ENCODE measurements at places on chromosomes 12 and 14.

DNA sequence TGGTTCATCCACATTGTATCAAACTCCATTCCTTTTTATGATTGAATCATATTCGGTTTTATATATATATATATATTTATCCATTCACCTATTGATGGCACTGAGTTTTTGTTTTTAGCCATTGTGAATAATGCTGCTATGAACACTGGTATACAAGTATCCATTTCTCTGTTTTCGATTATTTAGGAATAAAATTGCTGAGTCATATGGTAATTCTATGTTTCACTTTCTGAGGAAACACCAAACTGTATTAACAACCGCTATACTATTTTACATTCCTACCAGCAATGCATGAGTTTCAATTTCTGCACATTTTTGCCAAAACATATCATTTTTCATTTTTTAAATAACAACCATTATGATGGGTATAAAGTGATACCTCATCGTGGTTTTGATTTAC lies 104.7 kb downstream of the C12orf42 start:
- DNase-seq, result no peak

GRCh38 chr12:1613860-1614259 lies 15.2 kb upstream of the WNT5B start:
- no peak for DNase-seq

DNA sequence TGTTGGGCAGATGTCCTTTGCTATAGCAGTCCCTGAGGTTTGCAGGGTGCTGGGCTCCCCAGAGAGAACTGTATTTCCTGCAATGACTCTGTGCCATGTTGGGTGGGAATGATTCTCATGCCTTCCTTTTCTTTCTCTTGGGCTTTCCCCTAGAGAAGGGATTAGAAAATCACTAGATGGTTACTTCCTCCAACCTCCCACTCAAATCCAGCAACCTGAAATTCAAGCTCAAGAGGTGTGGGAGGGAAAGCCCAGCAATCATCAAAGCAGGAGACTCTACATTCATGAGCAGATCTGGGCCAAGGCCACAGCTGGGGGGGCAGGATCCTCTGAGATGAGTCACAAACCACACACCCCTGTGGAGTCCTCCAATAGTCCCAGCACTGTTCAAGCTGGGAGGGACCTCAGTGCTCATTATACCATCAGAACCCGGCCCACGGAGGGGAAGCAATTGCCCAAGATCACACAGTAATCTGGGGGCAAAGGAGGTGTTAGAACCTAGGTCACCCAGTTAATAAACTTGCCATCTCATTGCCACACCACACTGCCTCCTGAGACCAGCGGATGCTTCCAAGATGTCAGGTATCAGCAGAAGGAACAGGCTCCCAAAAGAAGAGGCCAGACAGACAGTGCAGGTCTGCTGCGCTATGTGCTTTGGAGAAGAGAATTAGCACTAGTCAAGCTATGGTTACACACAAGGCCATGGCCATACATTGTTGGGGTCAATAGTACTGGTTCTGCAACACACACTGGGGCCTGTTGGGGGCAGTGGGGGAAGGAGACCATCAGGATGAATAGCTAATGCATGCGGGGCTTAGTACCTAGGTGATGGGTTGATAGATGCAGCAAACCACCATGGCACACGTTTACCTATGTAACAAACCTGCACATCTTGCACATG lies 65.7 kb downstream of the TTC9 start:
- DNase-seq, result no peak

DNA sequence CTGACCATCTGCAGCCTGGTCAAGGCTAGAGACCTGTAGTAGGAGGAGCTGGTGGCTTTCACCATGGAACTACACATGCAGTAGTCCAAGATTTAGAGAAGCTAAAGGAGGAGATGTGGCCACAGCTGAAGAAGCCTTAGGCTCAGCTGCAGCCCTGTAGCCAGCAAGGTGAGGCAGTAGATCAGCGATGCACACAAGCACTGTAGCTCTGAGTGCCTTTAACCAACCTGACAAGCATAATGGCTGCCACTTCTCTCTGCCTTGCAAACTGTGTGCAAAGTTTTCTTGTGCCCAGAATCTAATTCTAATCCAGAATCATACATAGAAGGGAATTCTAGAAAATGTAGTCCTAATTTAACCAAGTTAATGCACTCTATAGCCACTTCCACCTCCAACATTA lies 159.0 kb upstream of the ARID2 start:
- no peak for DNase-seq

DNA sequence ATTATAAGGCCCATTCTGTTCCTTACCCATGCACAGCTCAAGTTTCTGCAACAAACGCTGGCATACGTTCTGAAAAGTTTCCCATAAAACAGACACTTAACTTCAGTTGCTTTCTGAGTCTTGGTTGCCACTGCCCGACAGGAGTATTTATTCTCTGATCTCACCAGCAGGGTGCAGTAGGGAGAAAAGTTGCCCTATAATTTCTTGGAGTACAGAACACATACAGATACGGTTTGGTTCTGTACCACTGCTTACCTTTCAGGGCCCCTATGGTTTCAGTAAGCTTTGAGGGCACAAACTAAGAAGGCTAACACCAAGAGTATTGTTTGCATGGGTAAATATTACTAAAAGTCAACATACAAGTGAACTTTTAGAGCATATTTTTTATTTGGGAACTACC lies 77.9 kb downstream of the SPATA7 start:
- DNase-seq, result no peak

DNA sequence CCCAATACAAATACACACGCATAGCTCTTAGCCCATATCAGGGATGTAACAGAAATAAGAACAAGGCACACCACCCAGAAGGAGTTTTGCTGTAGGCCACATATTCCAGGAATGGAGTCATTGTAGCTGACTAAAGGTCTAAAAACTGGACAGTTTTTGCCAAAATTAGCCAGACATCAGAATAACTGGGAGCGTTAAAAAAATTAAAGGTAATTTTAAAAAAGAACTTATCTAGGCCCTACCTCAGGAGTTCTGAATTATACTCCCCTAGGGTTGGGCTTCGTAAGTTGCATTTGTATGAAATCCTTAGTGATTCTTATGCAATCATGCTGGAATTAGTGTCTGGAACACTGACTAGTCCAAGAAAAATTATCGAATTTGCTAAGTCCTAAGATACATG lies 987.7 kb downstream of the GALC start:
- no peak for DNase-seq

- DNase-seq, result no peak
Measured at GRCh38 chr14:91310606-91311283, 66.2 kb upstream of the GPR68 start.

- DNase-seq, result no peak
Measured at GRCh38 chr12:105287408-105287807, 43.1 kb upstream of the C12orf75 start.

- no peak for DNase-seq
Measured at GRCh38 chr14:76753541-76754198, 7.6 kb upstream of the VASH1 start.

DNA sequence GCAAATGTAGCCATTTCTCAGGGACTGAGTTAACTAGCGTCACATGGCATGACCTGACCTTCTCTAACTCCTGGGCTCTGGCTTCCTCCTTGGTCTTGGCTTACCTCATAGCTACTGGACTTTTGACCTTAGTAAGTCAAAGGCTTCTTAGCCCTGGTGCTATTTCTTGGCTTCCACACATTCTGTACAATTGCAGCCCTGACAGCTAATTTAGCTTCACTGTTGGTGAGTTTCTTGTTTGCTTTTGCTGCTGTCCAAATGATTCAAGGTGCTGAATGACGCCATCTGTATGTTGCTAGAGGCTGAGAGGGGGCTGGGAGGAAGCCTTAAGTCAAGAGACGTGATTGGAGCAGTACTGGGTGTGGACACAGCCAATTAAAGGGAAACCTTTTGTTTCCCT lies 202.7 kb downstream of the PRKD1 start:
- no peak for DNase-seq

DNA sequence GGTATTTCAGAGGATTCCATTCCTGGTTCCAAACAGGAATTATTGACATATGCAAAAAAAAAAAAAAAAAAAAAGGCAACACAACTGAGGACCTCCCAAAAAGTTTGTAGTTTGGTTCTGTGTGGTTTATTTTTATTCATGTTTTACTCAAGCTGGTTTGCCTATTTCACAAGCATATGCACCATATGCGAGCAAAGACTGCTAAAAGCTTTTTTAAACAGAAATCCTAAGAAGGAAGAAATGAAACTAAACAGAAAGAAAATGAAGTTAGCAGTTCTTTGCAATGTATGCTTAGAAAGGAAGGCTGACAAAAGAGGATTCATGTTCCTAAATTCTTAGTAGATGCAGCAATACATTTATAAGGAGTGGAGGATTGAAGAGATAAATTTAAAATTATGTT lies 487.6 kb upstream of the FLRT2 start:
- DNase-seq, result no peak

DNA sequence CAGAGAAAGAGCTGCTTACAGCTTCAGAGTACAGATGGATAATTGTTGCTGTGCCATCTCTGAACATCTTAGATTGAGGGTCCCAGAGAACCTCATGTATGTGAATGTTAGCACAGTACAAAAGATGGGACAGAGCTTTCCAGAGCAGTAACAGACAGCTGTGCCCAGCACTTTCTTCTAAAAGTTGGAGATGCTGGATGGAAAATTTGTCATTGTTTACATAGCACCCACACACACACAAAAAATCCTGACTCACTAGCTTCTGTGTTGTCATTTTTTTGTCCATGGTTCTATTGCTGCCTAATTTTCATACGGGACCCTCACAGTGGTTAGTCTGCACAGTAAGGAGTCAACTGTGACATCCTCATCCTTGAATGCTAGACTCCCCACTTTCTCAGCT lies 374.7 kb downstream of the DIO2 start:
- no peak for DNase-seq

DNA sequence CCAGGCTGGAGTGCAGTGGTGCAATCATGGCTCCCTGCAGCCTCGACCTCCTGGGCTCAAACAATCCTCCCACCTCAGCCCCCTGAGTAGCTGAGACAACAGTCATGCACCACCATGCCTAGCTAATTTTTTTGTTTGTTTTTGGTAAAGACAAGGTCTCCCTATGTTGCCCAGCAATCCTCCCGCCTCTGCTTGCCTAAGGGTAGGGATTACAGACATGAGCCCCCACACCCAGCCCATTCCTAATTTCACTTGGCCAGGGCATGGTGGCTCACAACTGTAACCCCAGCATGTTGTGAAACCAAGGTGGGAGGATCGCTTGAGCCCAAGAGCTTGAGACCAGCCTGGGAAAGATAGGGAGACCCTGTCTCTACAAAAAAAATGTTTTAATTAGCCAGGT lies 9.1 kb downstream of the DAD1 start:
- no peak for DNase-seq

GRCh38 chr14:63939006-63939270 lies 86.1 kb downstream of the SYNE2 start:
- no peak for DNase-seq

DNA sequence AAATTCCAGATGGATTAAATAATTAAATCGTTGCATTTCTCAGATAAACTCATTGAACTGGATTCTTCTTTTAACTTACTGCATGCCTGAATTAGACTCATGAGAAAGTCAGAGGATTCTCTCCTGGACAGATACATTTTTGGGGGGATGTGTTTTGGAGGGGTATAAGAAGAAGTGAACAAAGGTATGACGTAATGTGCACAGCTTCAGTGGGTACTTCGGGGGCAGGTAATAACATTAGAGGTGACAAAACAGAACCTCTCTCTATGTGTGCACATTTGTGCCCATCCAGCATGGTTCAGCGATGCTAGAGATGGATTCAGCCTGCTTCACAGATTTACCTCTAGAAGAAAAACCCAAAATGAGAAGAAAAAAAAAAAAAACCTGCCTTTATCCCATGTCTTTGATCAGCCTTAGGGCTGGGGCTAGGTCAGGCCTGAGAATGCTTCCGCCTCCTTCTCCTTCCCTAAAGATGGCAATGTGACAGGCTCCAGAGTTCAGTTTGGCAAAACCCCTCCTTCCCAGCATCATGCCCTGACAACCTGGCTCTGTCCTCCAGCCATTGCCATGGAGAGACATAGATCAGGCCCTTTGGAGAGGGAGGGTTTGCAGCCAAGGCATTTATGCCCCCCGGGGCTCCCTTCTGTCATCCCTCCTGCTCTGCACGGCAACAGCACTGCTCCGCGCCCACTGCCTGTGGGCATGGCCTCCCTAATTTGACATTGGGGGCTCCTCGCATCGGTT lies 166.7 kb downstream of the KCNA5 start:
- no peak for DNase-seq

DNA sequence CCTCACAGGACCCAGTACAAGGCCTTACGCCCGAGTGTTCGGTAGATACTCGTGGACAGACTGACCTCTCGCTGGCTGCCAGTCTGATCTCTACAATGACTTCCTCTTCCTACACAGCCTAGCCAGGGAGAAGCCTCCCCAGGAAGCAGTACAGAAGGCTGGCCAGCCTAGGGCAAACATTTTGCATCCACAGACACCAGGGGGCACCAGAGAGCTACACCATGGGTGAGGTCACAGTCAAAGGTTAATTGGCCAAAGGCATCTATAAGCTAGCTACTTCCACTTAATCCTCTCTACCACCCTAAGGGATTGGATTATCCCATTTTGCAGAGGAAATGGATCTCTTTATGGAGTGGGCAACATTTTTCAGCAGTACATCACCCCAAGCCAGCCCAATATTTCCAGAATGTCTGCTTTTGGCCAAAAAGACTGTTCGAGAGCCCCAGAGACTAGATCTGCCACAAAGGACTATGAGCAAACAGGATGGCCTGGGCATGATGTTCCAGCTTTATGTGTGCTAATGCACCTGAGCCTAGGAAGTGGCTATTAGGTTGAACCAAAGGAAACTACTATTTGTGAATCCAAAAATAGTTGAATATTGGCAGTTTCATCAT lies 14.6 kb upstream of the PNMA1 start:
- DNase-seq, result no peak

DNA sequence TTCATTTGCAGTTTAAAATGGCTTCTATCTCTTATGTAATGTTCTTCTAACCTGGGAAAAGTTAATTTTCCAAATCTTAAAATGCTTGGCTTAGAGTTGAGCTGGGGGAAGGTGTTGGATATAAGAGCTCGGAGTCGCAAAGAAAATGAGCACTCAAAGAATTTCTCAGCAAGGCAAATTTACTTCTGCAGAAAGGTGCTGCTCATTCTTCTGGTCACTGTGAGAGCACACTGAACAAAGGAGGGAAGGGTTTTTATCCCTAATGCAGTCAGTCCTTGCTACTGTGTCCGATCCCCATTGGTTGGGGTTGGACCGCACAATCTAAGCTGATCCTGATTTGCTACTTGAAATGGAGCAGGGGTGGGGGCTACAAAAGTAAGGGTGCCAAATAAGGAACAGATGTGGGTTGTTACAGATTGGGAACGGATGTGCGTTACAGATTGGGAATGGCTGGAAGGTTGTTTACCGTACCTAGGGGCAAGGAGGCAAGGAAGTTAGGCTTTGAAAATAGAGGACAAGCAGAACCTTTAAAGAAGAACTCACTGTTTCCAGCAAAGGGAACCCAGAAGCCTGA lies 19.4 kb downstream of the TXNRD1 start:
- no peak for DNase-seq

DNA sequence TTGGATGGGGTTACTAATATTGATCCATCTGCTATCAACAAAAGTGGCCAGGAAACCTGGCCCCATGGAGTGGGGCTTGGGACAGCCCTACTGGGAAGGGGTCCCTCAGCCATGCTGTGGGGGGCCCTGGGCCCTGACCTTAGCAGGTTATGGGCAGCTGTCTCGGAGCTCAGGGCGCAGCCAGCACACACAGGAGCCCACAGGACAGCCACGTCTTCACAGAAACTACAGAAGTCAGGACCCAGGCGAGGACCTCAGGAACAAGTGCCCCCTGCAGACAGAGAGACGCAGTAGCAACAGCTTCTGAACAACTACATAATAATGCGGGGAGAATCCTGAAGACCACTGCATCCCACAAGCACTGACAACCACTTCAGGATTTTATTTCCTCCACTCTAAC lies 11.9 kb upstream of the FKBP11 start:
- no peak for DNase-seq

GRCh38 chr12:67759829-67760228 lies 111.3 kb downstream of the DYRK2 start:
- no peak for DNase-seq
